Tibial nerve (tissue), 4 donors: ENCODE measurements at places on chromosomes 16 and 17. TPM values are rescaled to one million over a fixed set of nuclear protein-coding genes. Genes with fewer than 3 reads are reported as not detected.

The ACSM5 gene
- total RNA-seq, result 24.3 TPM

The PERCC1 gene
- 1.1 TPM for total RNA-seq

The KRT40 gene
- total RNA-seq, result not detected

The FCSK gene
- 21.3 TPM for total RNA-seq

The CHCT1 gene
- total RNA-seq, result not detected

The RIPOR1 gene
- 106 TPM for total RNA-seq

The CA5A gene
- not detected for total RNA-seq

The KRTAP1-5 gene
- total RNA-seq, result not detected

The EIF5A gene
- total RNA-seq, result 128 TPM

The CCL14 gene
- 14.4 TPM for total RNA-seq

The INCA1 gene
- total RNA-seq, result 1.7 TPM

The RAB26 gene
- not detected for total RNA-seq

- no peak for DNase-seq
Observed at GRCh38 chr17:77049440-77049839, 91.3 kb upstream of the SEC14L1 start.

- DNase-seq, result no peak
Observed at GRCh38 chr16:29736764-29737163, 9.0 kb downstream of the C16orf54 start.

GRCh38 chr16:79006765-79007164 is 593.8 kb downstream of the MAF start:
- no peak for DNase-seq

DNA sequence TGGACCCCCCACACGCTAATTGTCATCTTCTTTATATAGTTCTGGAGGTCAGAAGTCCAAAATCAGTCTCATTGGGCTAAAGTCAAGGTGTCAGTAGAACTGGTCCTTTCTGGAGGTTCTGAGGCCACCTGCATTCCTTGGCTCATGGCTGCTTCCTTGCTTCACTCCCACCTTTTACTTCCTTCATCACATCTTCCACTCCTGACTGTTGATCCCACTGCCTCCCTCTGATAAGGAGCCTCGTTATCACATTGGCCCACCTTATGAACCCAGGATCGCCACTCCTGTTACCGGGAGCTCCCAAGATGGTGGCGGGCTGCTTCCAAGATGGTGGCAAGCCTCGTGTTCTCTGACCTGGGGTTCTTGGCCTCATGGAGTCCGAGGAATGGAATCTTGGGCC is 83.0 kb downstream of the CDC27 start:
- DNase-seq, result no peak

- DNase-seq, result peak; percentile 97
Observed at GRCh38 chr17:77086433-77087010, 54.2 kb upstream of the SEC14L1 start.

- DNase-seq, result no peak
Observed at GRCh38 chr17:27596566-27597187, 34.3 kb upstream of the LGALS9 start.

- no peak for DNase-seq
Observed at GRCh38 chr16:70696952-70697593, 11.2 kb upstream of the MTSS2 start.

GRCh38 chr16:35598696-35599332 is 2139.4 kb downstream of the TP53TG3F start:
- no peak for DNase-seq

DNA sequence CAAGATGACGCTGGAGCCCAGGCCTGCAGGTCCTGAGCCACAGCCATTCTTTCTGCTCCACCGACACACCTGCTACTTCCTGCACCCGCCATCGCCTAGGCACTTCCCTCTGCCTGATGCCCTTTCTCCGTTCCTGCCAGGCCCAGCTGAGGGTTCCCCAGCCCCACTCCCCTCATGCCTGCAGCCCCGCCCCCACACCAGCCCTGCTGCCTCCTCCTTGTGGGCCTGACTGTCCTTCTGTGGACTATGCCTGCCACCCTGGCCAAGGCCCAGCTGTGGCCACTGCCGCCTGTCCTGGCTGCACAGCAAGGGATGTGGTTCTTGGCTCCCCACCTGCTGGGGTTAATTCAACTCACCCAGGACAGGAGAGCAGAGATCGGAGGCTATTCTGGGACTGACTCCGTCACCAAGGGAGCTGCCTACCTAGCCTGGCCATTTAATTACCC is 7.5 kb downstream of the NATD1 start:
- DNase-seq, result no peak

DNA sequence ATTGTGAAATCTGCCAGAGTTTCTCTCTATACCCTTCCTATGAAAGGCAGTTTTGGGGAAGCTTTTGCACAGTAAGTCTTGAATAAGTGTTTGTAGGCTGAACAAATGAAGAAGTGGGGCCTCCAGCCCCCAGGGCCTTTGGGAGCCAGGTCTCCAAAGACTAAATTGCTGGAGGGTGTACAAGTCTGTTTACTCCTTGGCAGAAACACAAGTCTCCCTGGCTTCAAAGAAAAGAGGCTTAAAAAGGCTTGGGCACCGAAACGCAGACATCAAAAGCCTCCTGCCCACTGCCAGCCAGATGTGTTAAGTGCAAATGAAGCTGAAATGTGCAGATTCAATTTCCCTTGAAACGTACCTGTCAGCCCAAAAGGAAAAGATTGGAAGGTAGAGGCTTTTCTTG is 146.3 kb downstream of the TMEM132E start:
- DNase-seq, result no peak

DNA sequence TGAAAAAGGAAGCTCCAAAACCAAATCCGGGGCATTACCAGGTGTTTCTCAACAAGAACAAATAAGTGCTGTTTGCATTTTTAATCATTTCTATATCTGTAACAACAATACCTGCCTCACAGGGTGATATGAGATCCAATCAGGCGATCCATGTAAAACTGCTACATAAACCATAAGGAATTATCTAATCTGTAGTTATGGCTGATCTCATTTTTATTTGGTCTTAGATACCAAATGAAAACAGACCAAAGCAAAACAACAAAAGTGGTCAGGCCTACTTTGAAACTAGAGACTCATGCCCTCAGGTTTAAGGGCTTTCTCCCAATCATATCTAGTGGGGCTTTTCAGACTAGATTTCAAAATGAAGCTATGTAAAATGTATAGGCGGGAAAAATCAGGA is 28.3 kb downstream of the XPO6 start:
- DNase-seq, result no peak

DNA sequence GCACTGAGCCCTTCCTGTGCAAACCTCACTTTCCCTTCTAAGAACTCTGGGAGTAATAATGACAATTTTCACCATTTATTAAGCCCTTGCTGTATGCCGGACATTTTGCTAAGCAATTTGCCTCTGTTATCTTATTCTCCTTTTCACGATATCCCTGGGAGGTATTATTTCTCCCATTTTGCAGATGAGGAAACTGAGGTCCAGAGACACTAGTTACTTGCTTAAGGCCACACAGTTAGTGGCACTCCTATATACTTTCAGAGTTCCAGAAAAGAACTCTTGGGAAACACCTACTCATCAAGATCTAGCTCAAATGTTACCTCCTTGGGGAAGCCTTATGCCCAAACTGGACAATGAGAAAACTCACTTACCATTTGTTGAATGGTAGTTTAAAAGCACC is 4.8 kb upstream of the USP10 start:
- DNase-seq, result no peak

DNA sequence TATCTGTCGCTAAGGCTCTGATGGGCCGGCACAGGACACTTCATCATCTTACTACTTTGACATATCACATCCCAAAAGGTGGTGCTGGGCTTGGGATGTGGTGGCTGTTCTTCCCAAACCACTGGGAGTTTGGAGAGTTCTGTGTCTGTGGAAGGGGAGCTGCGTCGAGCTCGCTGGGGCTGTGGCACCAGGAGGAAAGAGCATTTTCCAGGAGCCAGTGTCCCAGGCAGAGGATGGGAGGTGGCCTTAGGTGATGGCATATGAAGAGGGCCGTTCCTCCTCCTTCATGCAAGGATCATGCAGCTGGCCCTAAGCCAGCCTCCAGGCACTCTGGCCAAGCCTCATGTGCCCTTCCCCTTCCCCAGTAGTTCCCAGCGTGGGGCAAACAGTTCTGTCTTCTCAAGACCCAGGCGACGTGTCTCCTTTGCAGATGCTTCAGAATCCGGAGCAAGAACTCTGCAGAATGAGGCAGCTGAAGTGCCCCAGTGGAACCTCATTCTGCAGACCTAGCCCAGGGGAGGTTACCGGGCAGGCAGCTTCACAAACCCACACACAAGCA is 89.4 kb upstream of the TNRC6C start:
- no peak for DNase-seq

DNA sequence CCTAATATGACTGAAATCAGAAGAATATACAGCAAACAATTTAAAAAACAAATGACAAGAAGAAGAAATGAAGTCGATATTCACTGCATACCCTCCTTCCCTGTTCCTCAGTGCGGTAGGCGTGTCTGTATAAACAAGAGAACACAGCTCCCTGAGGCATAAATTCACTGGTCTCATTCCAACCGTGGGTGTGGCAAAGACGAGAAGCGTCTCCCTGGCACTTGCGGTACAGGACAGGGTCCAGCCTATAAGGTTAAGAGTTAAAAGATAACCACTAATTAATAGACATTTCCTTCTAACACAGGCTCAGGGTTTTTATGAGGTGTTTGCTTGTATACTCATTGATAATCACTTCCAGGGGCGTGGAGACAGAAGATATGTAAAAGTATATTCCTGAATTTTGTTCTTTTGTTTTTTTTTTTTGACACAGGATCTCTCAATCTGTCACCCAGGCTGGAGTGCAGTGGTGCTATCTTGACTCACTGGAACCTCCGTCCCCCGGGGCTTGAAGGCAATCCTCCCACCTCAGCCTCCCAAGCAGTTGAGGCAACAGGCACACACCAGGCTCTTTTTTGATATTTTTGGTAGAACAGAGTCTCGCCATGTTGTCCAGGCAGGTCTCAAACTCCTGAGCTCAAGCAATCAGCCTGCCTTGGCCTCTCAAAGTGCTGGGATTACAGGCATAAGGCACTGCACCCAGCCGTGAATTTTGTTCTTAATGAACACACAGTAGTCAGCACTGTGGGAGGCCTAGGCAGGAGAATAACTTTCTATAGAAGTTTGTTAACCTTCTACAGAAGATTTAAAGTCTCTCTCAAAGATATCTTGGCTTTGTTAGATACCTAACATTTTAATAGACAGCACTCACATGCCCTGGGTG is 59.1 kb upstream of the CLEC18B start:
- DNase-seq, result peak; percentile 37

- no peak for DNase-seq
Observed at GRCh38 chr17:64739316-64740058, 77.4 kb upstream of the SMURF2 start.

DNA sequence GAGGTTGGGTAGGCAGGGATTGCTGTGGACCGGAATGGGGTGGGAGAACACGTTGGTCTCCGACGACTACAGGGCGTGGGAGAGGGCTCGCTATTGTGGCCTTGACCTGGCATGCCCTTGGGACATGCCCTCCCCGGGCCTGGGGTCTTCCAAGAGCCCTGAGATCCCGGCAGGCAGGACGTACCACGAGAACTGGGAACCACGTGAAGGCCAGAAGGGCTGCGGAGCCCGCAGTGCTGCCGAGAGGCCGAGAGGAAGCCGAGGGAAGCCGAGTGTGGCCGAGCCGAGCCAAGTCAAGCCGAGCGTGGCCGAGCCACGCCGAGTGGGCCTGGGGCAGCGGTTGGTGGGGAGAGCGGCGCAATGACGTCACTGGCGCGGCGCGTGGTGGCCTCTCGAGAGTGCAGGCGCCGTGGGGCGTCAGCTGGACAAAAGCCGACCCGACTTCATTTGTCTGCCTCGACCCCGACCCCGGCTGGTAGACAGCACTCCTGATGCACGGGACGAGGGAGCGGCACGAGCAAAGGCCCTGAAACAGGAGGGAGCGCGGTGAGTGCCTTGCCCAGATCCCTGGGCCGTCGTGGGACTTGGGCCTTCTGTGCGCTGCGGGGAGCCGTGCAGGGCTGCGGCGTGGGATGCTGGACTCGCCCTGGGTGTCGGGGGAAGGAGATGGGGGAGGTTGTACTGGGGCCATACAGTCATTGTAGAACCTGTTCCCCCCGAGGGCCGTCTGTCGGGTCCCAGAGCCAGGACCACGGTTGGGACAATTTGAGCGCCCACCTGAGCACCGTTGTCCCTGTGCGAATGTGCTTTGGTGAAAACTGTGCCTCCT is 6.6 kb downstream of the SOCS1 start:
- no peak for DNase-seq

GRCh38 chr17:78374189-78374588 is 4.3 kb upstream of the PGS1 start:
- DNase-seq, result no peak

DNA sequence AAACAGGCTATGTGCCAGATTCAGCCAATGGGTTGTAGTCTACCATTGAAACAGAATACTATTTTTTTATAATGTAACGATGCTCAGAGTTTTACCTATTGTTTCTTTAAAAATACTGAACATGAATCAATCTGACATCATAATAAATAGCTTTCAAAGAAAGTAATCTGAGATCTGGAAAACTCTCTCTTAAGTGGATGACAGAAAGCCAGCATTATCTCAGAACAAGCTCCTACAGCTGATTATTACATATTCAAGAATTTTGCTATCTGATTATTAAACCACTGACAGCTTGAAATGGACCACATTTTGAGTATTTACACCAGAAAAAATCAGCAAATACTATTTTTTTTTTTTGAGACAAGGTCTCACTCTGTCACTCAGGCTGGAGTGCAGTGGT is 484.2 kb upstream of the SOX9 start:
- no peak for DNase-seq

DNA sequence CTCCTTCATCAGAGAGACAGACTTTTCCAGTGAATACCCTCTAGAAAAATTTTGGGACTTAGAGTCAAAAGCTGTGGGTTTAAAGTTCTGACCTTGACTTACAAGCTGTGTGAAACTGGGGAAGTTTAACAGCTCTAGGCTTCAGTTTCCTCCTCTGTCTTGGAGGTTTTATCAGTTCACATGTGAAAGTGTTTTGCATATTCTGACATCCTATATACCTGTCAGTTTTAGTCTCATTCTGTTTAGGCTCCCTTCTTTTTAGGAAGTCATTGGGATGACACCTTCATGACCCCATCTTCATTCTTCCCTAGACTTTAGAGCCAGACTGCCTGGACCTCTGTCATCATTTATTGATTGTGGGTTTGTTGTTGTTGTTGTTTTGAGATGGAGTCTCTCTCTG is 44.4 kb downstream of the YPEL2 start:
- no peak for DNase-seq

GRCh38 chr17:78396441-78397337 is 18.2 kb downstream of the PGS1 start:
- DNase-seq, result no peak

- no peak for DNase-seq
Observed at GRCh38 chr17:74015990-74016389, 187.5 kb upstream of the RPL38 start.

GRCh38 chr17:74244128-74244527 is 29.9 kb upstream of the DNAI2 start:
- no peak for DNase-seq
